ENCODE measurements at places on chromosomes 11 and 22. TPM values are rescaled to one million over a fixed set of nuclear protein-coding genes. Genes with fewer than 3 reads are reported as not detected.
A peak's percentile ranks its signal among the peaks of the same experiment; 100 is the strongest.

TRIM51 gene
- polyA plus RNA-seq: not detected

SIPA1 gene
- polyA plus RNA-seq: 55.0 TPM

DNA sequence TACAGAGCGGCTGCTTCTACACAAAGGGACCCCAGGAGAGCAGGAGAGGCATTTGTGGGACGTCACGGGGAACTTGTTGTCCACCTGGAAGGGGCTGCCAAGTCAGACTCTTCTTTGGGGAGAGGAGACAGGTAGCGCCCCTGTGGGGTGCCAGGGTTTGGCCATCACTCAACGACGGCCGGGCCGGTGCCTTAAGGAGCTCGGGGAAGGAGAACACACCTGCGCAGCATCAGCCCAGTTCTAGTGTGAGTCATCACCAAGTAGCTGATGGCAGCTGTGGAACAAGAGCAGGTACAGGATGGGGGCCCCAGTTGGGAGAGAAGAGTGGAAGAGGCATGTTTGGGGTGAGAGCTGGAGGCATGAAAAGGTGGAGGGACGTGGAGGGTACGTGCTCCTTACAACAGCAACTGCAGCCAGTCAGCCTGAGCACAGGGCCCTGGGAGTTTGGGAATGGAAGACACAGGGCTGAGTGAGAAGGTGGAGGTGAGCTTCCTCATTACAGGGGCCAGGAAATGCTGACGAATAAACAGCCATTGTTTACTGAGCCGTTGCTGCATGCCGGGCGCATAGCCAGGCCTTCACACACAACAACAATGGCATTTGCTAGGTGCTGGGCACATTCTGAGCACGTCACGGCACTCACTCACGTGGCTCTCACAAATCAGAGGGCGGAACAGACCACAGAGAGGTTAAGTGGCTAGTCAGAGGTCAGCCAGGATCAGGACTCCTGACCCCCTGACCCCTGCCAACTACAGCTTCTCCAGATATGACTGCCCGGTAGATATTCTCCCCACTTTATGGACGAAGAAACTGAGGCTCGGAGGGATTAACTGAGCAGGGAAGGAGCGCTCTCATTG lies 29.1 kb upstream of the TP53I11 start:
- DNase-seq: peak; percentile 49

GRCh38 chr11:106091480-106092123 lies 14.1 kb downstream of the AASDHPPT start:
- no peak for DNase-seq

GRCh38 chr11:105132716-105133511 lies 6.7 kb downstream of the CARD18 start:
- no peak for DNase-seq

GRCh38 chr11:69965821-69966582 lies 112.1 kb upstream of the ANO1 start:
- no peak for DNase-seq

MOGAT2 gene
- not detected for polyA plus RNA-seq

CNGA4 gene
- 1.9 TPM for polyA plus RNA-seq

- no peak for DNase-seq
These were observed 2.3 kb downstream of the IFITM1 start for GRCh38 chr11:316031-316701.

OR5P2 gene
- not detected for polyA plus RNA-seq

RTN4RL2 gene
- 4.5 TPM for polyA plus RNA-seq

DNA sequence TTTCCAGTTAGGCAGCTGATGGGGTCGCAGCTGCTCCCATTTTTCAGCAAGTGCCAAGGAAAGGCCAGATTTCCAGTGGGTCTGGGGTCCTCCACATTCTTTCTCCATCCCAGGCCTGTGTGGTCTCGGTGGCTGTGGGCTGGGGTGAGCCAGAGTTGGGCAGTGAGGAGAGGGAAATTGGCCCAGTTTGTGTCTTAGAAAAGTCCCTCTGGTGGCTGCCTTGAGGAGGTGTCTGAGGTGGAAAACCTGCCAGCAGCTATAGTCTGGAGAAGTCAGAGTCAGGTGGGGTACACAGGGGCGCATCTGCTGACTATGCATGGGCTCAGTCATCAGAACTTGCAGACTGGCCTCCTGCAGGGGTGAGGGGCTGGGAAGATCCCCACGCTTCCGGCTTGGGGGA lies 30.5 kb downstream of the MRGPRD start:
- no peak for DNase-seq

DNA sequence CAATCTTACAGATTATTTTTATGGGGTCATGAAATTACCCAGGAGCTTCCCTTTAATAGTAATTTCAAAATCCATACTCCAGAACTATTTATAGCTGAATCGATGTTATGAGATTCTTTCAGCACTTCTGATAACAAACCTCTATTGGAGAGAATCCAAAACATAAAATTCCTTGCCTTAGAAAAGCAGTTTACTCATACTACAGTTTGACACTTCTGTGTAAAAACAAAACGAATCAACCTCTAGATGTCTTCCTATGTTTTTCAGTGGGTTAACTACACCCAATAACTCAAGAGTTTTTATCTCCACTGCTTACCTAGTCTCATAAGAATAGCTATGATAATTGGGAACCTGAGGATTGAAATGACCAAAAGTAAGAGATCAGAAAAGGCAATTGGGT lies 35.6 kb downstream of the KIF18A start:
- no peak for DNase-seq

GRCh38 chr22:29187831-29188230 lies 17.9 kb upstream of the EMID1 start:
- no peak for DNase-seq

SCGB1A1 gene
- polyA plus RNA-seq: 59.5 TPM

DNA sequence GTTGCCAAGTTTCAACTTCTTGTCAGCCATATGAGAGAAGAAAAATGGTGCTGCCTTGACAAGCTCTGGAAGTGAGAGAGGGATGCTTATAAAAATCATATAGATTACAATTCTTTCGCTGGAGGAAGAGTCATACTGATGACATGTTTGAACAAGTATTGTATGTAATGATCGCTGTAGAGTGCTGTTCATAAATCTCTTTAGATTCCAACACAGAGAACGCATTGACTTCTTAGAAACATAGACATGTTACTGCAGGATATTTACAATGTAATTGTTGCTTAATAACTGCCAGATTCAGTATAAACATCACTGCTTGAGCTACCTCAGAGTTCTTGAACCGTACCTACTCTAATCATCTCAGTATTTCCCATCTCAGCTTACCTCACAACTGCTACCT lies 571.6 kb downstream of the LUZP2 start:
- DNase-seq: no peak

DNA sequence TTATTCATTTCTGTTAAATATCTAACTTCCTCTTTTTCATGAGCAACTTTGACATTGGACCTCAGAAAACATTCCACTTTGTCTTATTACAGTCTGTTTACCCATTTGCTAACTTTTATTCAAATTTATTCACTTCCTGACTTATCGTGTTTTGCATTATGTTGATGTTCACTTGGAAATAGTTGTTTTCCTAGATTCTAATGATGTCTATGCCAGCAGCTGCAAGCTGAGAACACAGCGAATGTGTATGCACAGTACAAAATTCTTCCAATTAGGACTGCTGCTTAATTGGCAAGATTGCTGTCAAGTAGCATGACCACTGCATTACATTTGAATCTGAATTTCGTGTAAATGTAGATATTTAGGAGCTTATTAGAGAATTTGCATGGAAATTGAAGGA lies 61.5 kb upstream of the GRIA4 start:
- no peak for DNase-seq

DNA sequence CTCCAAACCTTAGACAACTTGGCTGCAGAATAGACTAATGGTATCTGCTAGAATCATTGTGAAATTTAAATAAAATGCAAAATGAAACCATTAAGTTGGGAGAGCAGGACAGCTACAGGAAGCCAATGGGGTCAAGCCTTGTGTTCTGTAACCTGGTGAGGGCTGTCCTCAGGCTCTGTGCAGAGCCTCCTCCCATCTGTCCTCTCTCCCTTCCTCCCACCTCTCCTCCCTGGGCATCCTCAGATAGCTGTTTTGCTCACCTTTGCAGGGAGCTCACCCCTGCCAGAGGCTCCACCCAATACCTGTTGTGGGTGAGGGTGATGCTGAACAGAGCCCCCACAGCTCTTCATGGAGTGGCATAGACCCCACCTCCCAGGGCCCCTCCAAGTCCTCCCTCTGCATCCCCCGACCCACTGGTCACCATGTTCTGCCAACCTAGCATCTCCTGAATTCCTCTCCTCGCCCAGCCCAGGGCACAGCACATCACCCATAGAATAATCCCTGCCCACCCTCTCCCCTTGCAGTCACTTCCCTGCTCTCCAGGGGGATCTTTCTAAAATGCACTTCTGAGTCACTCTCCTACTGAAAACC lies 100.3 kb downstream of the PDE2A start:
- DNase-seq: no peak

POU2AF3 gene
- 11.6 TPM for polyA plus RNA-seq

- no peak for DNase-seq
These were observed 402.8 kb downstream of the NXPE2 start for GRCh38 chr11:115080923-115081680.

PLA2G6 gene
- polyA plus RNA-seq: 34.9 TPM

DNA sequence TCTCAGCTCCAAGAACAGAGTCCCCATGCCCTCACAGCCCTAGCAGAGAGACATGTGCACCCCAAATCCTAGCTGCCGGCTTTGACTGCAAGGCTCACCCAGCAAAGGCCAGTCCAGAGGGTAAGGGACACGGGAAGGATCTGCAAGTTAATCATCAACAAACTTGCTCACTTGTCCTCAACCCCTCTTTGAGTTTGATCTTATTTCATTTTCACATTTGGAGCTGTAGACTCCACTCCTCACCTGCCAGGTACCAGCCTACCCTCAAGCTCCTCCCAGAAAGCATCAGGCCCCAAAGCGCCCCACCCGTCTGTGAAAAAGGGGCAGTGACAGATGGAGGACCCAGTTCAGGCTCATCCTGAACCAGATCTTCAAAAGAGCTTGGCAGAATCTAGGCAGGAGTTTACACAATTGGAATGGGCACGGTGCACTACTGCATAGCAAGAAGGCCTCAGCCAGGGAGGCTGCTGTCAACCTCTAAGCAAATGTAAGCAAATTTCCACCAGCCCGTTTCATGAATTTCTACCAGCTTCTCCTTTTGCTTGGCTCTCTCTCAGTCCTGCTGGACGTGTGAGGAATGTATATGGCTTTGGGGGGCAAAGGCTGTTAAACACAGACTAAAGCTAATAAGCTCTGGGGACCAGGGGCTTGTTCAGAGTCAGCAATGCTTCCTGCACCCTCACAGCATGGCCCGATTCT lies 5.5 kb downstream of the EHD1 start:
- no peak for DNase-seq

GRCh38 chr11:131300439-131300717 lies 70.0 kb upstream of the NTM start:
- DNase-seq: no peak

DNA sequence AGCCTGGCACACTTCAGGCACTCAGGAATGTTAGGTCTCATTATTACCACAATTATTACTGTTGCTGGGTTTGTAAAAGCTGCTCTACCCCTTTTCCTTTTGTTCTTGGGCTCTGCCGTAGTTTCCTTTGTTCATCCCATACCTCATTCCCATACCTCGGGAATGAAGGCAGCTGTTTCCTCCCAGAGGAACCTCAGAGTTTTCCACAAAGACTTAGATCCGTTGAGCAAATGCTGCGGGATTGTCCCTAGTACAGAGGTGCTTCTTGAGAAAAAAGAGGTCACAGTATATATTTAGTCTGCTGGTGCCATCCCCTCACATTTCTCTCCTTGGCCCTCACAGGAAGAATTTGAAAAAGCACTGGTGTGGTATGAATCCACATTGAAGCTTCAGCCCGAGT lies 134.7 kb downstream of the TTC17 start:
- no peak for DNase-seq

SSRP1 gene
- 151 TPM for polyA plus RNA-seq

TMPRSS4 gene
- 3.5 TPM for polyA plus RNA-seq

DNA sequence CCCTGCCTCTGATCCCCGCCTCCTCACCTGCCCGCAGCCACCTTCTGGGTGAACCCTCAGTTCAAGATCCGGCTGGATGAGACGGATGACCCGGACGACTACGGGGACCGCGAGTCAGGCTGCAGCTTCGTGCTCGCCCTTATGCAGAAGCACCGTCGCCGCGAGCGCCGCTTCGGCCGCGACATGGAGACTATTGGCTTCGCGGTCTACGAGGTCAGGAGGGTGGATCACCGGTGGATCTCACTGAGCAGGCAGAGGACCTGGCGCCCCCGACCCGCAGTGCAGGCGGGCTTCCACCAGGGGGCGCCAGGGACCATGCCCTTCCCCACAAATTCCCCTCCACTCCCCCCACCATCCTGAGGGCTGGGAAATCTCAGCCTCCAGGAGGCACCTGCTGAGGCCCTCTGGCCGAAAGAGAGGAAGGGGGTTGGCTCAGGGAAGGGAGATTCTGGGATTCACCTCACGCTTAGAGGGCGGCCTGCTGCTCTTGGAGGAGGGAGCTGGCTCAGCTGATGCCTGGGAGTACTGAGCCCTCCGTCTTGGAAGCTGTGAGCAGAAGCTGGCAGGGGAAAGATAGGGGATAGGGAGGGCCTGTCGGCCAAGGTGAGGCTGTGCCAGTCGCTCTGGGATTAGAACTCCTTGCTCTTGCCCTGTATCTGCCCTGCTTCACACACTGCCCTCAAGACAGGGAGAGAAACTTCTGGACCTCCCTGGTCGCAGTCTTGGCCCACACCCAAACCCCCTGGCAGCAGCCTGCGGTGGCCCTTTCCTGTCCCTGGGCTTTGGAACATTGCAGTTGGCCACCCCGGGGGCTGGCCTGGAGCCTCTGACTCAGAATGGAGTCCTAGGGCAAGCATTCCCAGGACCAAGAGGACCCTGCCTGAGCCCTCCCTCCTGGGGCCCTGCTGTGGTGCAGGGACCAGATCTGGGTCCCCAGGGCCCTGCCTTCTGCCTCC lies 23.2 kb downstream of the CAPN1 start:
- DNase-seq: no peak
